ENCODE measurements at places on chromosomes 7 and 10.

DNA sequence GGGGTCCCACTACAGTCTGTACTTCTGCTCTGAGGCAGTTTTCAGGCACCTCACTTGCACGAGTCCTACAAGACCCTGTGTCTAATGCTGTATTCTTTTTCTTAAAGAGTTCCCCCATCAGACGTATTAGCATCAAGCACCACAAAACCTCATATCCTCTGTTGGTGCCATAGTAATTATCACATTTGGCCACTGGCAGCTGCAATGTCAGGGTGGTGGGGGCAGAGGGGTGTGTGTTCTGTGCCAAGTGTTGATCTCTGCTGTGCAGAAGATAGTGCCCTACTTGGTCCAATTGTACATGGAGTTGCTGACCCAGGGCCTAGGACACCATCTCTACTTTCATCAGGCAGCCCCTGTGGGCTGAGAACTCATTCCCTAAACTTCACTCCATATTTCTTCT lies 20.0 kb upstream of the JAZF1 start:
- DNase-seq, result no peak

DNA sequence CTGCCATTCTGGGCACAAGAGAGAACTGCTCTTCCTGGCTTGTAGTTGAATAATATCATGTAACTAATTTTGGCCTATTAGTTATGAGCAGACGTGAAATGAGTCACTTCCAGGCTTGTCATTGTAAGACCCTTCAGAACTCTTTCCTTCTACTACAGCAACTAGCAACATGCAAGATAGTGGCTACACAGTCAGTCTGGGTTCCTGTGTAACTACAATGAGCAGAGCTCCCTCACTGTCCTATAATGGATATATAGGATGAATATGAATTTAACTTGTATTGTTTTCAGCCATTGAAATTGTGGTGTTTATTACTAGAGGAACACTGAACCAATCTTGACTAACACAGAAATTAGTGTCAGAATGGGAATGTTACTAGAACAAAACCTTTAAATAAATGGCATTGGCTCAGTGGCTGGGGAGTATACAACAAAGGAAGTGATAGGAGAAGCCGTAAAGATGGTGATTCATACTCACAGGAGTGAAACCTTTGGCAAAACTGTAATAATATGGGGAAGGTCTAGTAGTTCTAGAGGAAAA lies 2.9 kb upstream of the MTPN start:
- no peak for DNase-seq

DNA sequence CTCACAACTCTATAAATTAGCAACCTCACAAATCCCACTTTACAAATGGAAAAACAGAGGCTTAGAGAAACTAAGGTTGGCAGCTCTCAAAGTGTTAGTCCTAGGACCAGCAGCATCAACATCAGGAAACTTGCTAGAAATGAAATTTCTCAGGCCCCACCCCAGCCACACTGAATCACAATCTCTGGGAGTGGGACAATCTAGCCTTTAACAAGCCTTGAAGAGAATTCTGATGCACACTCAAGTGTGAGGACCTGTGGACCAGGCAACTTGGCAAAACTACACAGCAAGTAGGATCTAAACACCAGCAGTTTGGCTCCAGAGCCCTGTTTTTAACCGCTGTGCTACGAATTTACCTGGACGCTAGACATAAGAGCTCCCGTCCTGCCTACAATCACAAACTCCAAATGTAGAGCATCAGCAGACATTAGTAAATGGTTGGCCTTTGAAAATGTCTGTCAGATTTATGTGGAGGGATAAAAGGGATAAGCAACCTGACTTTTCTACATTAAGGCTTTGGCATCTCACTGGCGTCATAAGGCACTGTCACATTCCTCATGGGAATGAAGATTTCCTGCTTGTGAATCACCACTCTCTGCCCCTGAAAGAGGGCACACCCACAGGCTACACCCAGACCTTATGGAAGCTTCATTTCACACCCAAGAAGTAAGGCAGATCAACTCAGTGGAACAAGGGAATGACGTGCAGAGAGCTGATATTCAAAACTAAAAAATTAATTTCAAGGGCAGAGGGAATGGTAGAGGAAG lies 34.5 kb downstream of the PPP1R3C start:
- DNase-seq, result no peak

DNA sequence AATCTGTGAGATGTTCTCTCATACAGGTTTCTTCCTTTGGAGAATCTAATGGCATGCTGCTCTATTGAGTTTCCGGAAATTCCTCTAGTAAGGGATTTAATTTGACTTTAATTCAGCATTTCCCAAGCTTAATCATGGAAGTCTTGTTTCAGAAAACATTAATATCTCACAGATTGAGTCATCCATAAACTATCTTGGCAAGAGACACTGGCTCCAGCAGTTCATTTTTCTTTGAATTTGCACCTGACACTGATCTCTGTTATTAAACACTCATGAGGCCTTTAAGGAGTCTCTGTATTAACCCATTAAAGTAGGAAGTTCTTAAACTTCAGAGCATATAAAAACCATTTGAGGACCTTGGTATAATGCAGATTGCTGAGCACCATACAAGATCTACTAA lies 3.6 kb upstream of the ITGB8 start:
- no peak for DNase-seq

GRCh38 chr10:7412237-7412927 lies 1.5 kb upstream of the SFMBT2 start:
- DNase-seq, result peak; percentile 62

DNA sequence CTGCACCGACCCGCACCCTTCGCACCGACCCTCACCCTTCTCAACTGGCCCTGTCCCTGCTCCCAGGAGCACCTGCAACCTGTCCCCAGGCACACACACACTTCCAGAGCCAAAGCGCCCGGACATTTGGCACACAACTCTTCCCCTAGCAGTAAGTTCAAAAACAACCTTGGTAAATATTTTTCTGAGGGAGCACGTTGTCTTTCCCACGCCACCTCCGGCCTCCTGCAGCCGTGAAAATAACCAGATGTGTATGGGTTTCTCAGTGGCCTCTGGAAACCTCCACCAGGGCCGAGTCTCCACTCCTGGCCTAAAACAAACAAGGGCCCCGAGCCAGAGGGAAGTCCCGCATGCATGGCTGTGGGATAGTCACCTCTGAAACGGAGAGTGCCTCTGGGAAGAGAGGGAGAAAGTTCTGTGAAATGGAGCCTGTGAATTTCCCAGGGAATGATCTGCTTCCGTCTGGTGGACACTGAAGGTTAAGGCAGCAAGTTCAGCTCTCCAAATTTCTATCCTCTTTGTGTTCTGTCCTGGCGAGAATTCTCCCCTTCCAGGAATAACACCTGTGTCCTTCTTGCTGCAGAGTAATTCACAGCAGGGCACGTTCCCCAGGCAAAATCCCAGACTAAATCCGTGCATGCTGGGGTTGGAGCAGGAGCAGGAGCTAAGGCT lies 15.8 kb downstream of the PODXL start:
- no peak for DNase-seq

DNA sequence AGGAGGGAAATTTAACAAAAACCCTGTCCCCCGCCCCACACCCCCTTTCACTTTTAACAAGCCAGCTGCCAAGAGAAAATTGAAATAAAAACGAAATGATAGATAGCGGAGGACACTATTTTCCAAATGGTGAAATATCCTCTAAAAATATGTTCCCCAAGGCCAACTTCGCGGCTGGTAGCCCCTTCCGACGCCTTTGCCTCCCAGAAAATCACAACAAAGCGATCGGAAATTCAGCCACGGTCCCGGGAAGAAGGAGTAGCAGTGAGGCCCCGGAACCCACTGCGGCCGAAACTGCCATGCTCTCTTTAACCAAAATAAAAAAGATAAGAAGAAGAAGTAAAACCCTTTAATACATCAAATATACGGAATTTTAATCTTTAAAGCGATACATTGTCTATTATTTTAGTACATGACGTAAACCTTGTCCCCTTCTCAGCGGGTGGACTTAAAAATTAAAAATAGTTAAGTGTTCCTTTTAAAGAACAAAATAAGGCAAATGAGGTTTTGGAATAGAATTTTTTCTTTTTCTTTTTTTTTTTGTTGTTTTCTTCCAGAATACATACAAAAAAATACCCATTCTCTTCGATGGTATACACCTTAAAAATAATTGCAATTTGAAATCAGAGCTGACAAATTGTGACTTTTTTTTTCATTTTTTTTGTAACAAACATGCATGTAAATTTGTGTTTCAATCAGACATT lies 3.9 kb downstream of the ZNF503 start:
- DNase-seq, result no peak

- no peak for DNase-seq
Observed at GRCh38 chr10:44682507-44682906, 228.6 kb upstream of the TMEM72 start.

GRCh38 chr7:44307301-44307900 lies 18.0 kb downstream of the CAMK2B start:
- peak; percentile 35 for DNase-seq

DNA sequence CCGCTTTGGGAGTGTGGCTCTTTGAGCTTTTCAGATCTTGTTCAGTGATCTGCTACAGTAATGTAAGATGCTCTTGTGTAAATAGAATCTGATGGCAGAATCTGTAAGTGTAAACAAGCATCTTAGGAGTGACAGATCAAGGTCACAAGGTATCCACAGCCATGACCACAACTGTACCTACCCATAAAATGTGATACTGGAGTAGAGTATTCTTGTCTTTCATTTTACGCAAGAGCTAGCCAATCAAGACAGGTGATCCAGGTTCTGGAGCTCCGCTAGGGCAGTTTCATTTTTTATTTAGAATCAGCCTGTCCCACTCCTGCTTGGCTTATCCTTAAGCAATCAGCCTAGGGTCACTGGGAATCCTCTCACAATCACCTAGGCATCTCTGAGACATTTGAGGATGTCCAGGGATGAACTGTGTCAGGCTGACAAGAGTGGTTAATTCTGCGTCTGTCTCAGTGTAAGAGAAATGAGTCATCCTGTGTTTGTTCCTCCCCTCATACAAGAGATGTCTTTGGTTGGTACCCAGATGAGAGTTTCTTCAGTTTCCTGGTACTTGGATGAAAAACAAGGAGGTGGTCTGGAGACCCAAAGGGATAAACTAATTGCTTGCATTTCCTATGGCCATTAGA lies 13.6 kb downstream of the ZNF138 start:
- DNase-seq, result no peak

- no peak for DNase-seq
Observed at GRCh38 chr10:97843281-97843671, 6.4 kb upstream of the GOLGA7B start.

DNA sequence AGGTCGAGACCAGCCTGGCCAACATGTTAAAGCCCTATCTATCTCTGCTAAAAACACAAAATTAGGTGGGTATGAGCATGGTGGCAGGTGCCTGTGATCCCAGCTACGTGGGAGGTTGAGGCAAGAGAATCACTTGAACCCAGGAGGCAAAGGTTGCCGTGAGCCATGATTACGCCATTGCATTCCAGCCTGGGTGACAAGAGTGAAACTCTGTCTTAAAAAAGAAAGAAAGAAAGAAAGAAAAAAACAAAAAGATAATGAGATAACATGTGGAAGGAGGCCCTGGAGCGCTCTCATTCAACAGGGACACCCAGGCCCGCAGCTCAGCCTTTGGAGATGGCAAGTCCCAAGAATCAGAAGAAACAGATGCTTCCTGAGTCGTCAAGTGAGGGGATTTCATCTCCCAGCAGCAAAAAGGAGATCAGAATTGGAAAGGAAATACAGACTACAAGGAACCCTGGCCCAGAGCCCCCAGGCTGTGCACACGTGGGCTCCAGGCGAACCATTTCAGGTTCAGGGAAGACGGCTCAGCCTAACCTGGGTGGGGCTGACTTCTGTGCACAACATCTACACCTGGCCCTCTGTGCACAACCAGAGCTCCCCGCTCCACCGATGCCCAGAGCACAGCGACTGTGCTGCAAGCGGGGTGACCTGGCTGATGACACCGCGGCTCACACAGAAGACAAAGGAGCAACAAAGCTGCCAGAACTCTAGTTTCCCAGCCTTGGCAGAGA lies 33.3 kb downstream of the GNA12 start:
- no peak for DNase-seq

DNA sequence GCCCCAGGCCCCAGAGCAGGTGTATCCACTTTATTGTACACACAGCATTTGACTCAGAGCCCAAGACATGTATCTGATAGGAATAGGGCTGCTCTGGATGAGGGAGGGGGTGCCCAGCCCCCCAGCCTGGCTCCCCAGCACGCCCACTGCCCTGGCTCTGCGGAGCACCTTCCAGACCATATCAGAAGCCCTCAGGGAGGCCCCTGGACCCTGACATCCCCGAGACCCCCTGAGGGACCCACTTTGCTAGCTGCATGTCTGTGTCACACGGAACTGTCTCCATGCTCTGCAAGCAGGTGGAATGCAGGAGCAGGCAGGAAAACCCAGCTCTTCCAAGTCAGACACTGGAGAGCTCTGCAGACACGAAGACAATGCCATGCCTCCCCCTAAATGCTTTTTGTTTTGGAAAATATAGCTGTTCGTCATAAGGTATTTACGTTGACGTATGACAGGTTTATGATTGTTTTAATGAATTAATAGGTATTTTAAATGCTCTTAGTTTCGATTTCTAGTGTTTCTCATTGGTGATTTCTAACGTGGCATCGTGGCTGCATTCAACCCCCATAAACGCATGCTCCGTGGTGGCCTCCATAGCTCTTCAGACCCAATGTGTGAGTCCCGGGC lies 92.8 kb upstream of the INSIG1 start:
- DNase-seq, result no peak

DNA sequence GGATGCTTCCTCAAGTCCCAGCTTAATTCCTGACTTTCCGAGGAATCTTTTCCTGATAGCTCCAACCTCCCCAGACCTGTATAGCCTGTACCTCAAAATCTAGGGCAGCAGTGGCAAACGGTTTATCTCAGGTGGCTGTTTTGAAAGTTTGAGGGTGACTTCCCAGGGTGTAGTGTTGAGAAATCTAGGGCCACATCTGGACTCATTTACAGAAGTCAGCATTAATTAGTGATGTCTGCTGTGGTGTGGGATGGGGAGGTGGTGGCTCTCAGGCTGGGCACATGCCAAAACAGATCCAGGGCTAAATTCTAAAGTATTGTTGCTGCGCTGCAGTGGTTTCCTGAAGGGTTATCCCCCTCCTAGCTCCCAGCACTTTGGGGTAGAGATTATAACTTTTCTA lies 38.0 kb downstream of the UNC5B start:
- DNase-seq, result no peak

DNA sequence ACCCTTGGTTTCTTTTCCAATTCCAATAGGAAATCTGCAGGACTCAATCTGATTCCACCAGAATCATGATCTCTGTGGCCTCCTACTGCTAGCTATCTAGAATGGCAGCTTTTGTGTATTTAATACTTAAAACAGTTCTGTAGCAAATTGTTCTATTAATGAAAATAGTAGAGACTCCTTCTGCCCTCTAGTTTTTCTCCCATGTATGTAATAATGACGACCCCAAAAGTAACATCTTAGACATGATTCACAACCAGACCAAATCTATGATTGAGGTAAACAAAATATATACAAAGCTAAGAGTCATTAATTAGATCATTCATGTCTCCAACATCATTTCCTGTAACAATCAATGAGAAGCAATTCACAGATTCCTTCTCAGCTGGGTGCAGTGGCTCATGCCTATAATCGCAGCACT lies 259.1 kb upstream of the MKLN1 start:
- DNase-seq, result no peak
